ENCODE measurements at places on chromosomes 7 and 10.

- no peak for DNase-seq
Measured at GRCh38 chr10:22246680-22247391, 29.0 kb upstream of the EBLN1 start.

- DNase-seq = no peak
Measured at GRCh38 chr10:19041171-19041570, 7.4 kb upstream of the MALRD1 start.

DNA sequence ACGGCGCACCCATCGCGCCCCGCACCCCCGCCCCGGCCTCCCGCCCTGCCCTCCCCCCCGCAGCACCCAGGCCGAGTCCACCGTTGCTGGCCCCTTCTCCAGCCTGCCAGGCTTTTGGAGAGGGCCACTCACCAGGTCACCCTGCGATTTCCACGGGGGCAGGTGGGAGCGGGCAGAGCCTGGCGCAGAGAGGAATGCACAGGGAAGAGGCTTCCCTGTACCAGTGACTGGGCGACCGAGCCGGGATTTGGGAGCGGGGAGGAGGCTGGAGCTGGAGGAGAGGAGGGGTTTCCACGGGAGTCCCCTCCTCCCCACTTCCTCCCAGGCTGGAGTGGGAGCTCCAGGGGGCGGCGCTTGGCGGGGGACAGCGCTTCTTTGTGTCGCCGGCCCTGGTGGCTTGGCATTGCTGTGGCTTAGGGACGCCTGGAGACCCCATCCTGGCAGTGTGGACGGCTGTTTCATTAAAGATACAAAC, 19.3 kb downstream of the TCAF1 start:
- DNase-seq = no peak

DNA sequence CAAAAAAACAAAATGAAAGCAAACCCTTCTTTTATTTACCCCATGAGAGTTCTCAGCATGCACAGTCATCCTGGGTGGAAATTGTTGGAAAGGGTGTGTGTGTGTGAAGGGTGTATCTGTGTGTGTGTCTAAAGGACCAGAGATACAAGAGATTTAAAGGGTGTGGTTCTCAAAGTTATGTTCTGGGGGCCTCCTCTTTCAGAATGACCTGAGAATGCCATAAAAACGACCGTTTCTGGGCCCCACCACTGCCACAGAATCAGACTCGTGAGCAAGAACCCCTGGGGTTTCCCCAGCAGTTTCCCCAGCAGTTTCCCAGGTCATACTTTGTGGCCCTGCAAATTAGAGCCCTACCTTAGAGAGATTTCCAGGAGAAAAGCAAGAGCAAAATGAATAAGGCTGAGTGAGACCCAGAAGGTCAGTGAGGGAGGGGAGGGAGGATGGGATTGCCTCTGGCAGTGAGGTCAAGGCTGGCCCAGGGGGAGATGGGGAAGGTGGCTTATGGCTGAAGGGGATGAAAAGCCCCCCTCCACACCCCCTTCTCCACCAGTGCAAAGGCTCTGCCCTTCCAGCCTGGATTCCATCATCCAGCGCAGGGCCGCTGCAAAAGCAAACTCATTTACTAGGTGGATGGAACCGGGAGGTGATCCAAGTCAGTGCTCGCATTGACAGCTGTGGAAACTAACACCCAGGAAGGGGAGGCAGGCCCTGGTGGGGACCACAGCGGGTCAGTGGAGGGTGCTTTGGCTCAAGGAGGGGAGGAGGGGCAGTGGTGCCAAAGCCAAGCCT, 10.2 kb downstream of the PYROXD2 start:
- no peak for DNase-seq

All from KG1 (cell line).